NCI-H524 (cell line): ENCODE measurements at places on chromosomes 7 and 10.

GRCh38 chr10:28840202-28840601, 162.9 kb downstream of the BAMBI start:
- no peak for DNase-seq

GRCh38 chr7:102914585-102914984, 1.8 kb downstream of the LRRC17 start:
- peak; percentile 39 for DNase-seq

- DNase-seq, result no peak
These were observed 9.7 kb downstream of the ABCA13 start for GRCh38 chr7:48180981-48181380.

DNA sequence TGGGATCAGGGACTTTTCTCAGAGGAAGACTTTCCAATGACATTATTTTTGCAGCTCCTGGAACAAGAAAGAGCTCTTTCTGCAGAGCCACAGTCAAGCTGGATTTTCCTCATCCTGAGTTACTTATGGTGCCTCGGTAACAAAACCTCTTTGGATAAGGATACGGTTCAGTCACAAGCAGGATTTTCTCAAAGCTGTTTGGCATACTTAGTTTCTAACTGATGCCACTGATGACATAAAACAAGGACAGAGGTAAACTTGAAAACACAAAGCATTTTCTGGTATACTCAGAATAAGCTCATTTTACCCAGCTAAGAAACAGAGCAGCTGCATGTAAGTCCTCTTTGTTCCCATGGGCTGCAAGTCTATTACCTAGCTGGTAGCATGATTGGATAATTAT, 340.9 kb upstream of the MEOX2 start:
- DNase-seq, result no peak

- DNase-seq, result no peak
These were observed 15.9 kb downstream of the HYAL4 start for GRCh38 chr7:123860848-123861247.

GRCh38 chr7:77627309-77627676, 69.0 kb upstream of the RSBN1L start:
- no peak for DNase-seq

DNA sequence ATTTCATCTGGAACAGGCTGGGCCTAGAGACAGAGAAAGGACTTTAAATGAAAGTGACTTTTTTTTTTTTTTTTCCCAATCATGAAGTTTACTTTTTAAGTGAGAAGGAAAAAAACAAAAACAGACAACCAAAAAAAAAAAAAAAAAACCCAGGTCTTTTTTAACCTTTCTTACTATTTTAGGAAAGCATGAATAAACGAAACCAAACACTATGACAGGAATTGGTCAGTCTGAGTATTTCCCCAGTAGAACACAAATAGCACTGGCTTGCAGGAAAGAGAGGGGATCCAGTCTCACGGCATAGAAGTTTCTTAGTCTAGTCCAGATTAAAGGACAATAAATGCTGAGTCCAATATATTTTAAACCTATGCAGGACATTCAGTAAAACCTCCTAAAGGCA, 180.5 kb upstream of the CCDC6 start:
- no peak for DNase-seq

DNA sequence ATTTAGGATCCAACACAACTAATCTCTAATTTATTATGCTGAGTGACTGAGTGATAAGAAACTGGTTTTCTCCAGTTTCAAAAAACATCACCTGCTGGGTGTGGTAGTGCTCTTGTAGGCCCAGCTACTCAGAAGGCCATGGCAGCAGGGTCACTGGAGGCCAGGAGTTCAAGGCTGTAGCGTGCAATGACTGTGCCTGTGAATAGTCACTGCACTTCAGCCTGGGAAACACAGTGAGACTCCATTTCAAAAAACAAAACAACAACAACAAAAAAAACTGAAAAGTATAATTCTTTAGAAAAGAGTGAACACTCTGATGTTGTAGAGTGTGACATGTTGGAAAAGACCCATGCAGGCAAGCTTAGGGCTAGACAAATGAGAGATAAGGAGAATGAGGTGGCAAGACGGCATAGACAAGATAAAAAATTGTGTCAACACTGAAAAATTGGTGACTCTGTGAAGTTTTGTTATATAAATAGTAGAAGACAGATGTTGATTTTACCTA, 150.1 kb upstream of the GPR22 start:
- no peak for DNase-seq

- peak; percentile 28 for DNase-seq
These were observed 844.9 kb upstream of the PHF14 start for GRCh38 chr7:10128748-10129147.

DNA sequence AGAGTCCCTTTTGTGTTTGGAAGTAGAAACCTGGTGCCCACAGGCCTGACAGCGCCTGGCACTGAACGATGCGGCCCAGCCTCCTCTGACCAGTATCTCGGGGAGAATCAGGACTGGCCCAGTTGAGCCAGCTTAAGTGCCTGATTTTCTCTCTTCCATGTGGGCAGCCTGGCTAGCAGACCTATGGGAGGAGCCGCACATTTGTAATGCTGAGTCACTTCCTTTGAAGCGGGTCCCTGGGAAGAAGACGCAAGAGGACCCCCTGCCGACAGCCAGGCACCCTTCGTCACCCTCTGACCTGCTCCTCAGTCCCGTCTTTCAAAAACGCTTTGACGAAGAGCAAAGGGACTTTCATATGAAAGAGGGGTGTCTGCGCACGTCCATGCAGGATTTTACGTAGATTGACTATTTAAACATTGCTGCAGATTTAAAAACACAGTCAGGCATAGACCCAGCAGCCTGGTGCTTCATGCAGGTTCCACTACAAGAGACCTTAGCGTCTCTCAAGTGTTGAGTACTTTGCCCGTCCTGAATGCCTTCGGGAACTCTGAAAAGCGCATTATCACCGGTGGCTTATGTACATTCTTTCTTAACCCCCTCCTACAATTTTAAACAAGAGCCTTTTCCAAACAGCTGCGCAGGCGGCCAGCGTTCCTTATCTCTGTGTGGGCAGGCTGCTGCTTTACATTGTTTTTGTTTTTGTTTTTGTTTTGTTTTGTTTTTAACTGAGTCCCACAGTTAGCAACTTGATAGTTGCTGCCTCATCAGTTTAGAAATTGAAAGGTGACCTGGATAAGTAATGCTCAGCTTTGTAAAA, 36.5 kb upstream of the AP5Z1 start:
- no peak for DNase-seq

DNA sequence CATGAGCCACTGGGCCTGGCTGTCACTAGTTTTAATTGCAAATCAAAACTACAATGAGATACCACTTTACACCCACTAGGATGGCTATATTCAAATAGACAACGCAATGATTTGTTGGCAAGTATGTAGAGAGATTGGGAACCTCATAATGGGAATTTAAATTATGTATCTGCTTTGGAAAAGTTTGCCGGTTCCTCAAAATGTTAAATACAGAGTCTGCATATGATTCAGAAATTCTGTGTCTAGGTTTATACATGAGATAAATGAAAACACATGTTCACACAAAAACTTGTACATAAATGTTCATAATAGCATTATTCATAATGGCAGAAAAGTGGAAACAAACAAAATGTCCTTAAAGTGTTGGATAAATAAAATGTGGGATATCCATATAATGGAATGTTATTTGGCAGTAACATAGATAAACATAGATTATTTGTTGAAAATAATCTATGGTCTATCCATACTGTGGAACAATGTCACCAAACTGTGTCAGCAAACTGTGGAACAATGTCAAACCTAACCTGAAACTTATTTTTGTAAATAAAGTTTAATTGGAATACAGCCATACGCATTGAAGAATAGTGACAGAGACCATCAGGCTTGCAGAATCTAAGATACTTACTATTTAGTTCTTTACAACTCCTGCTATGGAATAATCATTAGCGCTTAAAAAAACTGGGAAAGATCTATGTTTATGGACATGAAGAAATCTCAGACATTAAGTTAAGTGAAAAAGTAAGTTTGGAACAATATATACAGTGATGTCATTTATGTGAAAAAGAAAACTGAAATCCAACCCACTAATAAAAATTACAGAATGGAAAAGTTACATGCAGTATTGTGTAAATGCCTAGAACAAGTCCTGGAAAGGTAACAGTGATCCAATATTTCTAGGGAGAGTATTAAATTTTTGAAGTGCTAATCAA, 70.9 kb downstream of the CCDC7 start:
- no peak for DNase-seq

DNA sequence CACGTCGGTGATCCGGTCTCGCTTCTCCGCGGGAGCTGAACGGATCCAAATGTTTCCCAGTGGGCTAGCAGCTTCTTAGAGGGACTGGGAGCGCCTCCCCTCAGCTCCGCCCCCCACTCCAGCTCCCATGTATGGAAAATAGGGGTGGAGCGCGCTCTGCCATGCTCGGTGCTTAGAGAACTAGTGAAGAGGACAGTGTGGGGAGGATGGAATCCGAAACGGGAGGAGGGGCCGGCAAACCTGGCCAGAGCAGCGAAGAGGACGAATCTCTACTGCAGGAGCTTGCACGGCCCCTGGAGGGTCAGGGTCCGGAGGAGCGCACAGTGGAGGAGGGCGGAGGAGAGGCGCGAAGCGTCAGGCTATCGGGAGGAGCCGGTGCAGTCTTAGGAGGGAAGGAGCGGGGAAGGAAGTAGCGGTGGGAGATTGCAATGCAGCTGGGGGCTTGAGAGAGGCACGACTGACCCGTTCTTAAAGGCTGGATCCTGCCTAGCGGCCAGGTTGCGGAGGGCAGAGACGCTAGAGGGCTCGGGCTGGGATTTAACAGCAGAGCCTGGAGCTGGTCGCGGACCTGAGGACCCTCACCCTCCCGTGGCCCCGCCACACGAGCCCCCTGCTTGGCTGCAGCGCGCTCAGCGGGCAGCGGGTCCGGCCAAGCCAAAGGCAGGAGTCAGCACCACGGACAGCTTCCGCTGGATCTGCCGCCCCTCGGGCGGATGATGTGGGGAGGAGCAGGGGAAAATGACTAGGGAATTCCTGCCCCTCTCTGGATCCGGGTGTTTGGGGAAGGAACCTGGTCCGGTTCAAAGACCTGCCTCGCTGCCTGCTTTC, at the start of gene PRLHR:
PRLHR (minus strand) TSS at position 51 of the 828 bp plus-strand sequence. CDS start 404 bp downstream, outside the sequence.
- DNase-seq, result peak; percentile 41

DNA sequence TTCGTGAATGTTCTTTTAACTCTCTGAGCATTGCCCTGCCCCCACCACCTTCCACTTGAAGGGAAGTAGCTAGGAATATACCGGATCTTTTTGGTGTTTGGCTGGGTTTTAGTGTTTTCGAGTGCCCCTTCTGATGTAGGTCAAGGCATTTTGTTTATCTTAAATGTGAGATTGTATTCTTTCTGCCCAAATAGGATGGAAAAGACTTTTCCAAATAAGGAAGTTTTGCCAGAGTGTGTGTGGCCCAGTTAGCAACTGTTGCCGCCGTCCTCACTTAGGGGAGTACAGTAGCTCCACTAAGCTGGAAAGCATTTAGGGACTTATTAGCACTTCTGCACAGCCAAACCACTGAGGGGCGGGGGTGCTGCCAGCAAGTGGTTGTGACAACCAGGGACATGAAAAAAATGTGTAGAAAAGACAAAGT, 29.8 kb upstream of the VCL start:
- DNase-seq, result no peak

- DNase-seq, result no peak
These were observed 214.8 kb upstream of the PLXNA4 start for GRCh38 chr7:132791036-132791435.

GRCh38 chr7:18241543-18242231, 214.0 kb upstream of the PRPS1L1 start:
- no peak for DNase-seq

DNA sequence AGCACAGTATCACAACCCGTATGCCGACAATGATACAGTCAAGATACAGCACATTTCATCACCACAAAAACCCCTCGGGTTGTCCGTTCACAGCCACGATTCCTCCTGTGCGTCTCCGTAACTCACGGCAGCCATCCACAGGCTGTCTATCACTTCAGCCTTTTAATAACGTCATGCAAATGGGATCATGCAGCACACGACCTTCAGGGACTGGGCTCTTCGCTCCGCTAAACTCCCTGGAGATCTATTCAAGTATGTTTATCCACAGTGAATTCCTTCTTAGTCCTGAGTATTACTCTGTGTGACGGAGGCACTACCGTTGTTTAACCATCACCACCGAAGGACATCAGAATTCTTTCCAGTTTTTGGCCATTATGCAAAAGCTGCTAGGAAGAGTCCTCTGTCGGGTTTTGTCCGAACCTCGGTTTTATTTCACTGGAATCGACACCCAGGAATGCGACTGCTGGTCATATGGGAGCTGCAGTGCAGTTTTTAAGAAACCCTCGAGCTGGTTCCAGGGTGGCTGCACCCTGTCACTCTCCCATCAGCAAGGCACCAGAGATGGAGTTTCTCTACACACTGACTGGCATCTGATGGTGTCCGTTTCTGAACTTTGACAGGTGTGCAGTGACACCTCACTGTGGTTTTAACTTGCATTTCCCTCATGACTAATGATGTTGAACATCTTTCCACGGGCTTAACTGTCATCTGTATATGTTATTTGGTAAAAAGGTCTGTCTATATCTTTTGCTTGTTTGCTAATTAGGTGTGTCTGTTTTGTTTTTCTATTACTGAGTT, 193.6 kb downstream of the MAD1L1 start:
- no peak for DNase-seq

DNA sequence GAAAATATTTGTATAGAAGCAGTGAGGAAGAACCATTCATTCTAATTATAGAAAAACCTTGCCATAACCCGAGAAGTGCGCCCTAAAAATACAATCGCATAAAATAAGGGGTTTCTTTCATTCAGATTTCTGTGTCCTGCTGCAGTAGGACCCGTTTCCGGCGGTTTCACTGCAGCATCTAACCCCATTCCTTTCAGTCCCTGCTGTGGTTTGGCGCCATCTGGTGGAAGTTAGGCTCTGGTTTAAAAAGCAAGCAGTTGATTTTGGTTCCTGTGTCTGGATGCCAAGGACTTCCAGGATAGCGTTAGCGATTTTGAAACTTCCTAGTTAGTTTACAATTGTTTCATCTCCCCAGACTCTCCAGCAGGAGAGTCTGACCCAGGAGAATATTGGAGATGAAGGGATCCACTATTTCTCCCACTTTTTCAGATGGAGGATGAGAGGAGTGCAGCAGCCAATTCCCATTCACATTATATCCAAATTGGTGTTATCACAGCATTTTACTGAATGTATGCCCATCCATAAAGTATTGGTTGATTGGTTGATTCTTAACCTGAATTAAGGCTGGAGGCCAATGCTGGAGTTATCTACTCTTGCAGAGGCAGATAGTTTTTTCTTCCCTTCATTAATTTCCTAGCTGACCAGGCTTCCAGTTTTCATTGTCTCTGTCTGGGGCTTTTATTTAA, 128.8 kb upstream of the CACNA2D1 start:
- peak; percentile 85 for DNase-seq
